ENCODE measurements at places on chromosomes 3 and 15. TPM values are rescaled to one million over a fixed set of nuclear protein-coding genes. Genes with fewer than 3 reads are reported as not detected.
A peak's percentile ranks its signal among the peaks of the same experiment; 100 is the strongest.

The GUCA1C gene
- total RNA-seq: not detected

The MED12L gene
- total RNA-seq: 1.6 TPM

The POLQ gene
- total RNA-seq: 27.0 TPM

GRCh38 chr15:55891196-55891595 is 102.2 kb downstream of the NEDD4 start:
- H3K27me3 ChIP-seq: peaks cover 7% of the 10 kb centered on the region
- no peak overlapping the region for H3K27ac ChIP-seq
- no peak overlapping the region for H3K4me3 ChIP-seq
- DNase-seq: no peak
- H3K36me3 ChIP-seq: no peaks in the 10 kb centered on the region

GRCh38 chr3:18745472-18745871 is 320.3 kb upstream of the SATB1 start:
- H3K27ac ChIP-seq: peak overlapping the region; percentile 62
- H3K4me3 ChIP-seq: no peak overlapping the region
- no peak for DNase-seq

GRCh38 chr15:41630616-41631217 is 29.5 kb upstream of the MGA start:
- H3K27ac ChIP-seq: no peak overlapping the region
- no peak overlapping the region for H3K4me3 ChIP-seq
- peaks cover 7% of the 10 kb centered on the region for H3K4me1 ChIP-seq
- H3K27me3 ChIP-seq: no peaks in the 10 kb centered on the region
- H3K36me3 ChIP-seq: no peaks in the 10 kb centered on the region

DNA sequence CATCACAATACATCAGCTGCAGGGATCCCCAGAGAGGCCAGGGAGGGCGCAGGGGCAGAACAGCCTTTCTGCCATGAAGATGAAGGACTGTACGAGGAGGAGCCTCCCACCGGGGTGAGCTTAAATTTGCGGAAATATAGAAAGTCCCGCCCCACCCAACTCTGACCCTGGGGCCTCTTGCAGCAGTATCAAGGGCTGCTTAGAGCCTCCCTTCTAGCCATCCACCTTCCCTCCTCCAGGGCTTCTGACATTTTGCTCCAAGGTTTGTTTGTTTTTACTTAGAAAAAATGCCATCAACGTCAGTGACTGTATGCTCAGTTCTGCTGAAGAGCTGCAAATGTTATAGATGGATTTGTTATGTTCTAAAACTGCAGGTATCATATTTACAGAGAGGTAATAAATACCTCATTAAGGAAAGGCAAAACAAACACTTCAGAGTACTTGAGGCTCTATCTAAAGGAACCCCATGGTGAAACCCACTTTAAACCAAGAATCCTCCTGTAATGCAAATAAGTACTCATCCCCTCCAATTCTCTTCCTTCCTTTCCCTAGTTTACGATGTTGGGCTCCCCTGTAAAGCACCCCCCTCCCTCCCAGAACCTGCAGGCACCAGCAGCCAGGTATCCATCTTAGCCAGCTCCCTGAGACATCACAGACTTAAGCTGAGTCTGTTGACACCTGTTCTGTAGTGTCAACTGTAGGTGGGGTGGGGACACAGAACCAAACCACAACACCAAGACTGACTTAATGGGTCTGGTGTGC is 30.5 kb downstream of the RFTN1 start:
- H3K27me3 ChIP-seq: no peaks in the 10 kb centered on the region
- DNase-seq: peak; percentile 45
- peak overlapping the region; percentile 76 for H3K27ac ChIP-seq
- H3K4me1 ChIP-seq: peaks cover 59% of the 10 kb centered on the region

DNA sequence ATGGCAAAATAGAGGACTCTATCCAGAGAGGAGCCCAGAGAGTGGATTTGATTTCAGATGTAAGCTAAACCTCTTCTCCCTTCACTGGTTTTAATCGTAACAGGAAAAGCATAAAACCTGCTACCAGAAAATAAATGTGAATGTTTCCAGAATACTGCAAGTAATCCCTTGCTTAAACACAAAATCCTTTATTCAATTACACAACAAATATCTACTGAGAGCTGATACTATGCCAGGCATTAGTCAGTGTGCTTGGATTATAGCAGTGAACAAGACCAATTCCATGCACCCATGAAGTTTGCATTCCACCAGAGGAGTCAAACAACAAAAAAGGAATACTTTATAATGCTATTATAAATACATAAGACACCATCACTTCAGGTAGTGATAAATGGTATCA is 15.1 kb downstream of the AVEN start:
- peaks cover 7% of the 10 kb centered on the region for H3K36me3 ChIP-seq
- H3K4me1 ChIP-seq: peaks cover 8% of the 10 kb centered on the region
- no peaks in the 10 kb centered on the region for H3K27me3 ChIP-seq
- no peak overlapping the region for H3K4me3 ChIP-seq
- no peak for DNase-seq

- no peak overlapping the region for H3K4me3 ChIP-seq
- no peaks in the 10 kb centered on the region for H3K27me3 ChIP-seq
- H3K27ac ChIP-seq: no peak overlapping the region
- peaks cover 3% of the 10 kb centered on the region for H3K4me1 ChIP-seq
- no peak for DNase-seq
- no peaks in the 10 kb centered on the region for H3K36me3 ChIP-seq
These were observed 46.5 kb downstream of the NEK10 start for GRCh38 chr3:27322634-27323033.

DNA sequence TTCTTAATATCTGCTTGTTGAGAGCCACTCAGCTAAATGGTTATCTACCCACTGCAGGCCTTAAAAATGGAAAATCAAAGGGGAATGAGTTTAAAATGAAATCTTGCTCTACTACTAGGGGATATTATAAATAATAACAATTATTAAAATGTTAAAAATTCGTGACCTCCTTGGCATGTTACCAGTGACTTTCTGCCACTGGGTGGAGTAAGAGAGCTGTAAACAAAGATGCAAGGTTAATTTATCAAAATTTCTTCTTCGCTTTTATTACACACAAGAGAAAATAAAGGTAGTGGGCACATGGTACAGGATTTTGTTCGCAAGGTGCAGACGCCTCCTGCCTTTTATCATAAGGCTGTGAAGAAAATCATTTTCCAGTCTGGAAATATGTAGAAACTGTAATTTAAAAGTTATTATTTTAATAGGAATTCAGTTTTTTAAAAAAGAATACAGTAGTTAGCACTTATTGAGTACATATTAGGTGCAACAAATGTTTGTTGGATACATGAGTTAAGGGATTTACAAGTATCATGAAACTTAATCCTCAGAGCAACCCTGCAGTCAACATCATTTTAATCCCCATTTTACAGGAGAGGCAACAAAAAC is 272.6 kb downstream of the SUCLG2 start:
- peaks cover 14% of the 10 kb centered on the region for H3K36me3 ChIP-seq
- H3K4me3 ChIP-seq: no peak overlapping the region
- DNase-seq: no peak
- no peaks in the 10 kb centered on the region for H3K4me1 ChIP-seq
- no peaks in the 10 kb centered on the region for H3K27me3 ChIP-seq
- no peak overlapping the region for H3K27ac ChIP-seq

GRCh38 chr3:126314790-126315658 is 42.2 kb downstream of the KLF15 start:
- no peak overlapping the region for H3K27ac ChIP-seq
- no peaks in the 10 kb centered on the region for H3K36me3 ChIP-seq
- peaks cover 5% of the 10 kb centered on the region for H3K27me3 ChIP-seq
- H3K4me3 ChIP-seq: no peak overlapping the region
- no peak for DNase-seq
